ENCODE measurements at places on chromosomes 5 and 9.

GRCh38 chr5:38692781-38693527 lies 136.5 kb upstream of the LIFR start:
- no peak for DNase-seq

- DNase-seq = peak; percentile 43
These were observed 31.5 kb upstream of the ZFAND5 start for GRCh38 chr9:72396247-72397091.

GRCh38 chr9:37758747-37759146 lies 5.1 kb downstream of the TRMT10B start:
- no peak for DNase-seq

- DNase-seq = no peak
These were observed 108.3 kb upstream of the FER start for GRCh38 chr5:108639366-108639765.

- no peak for DNase-seq
These were observed 21.3 kb downstream of the MRPS27 start for GRCh38 chr5:72298711-72299110.

- DNase-seq = peak; percentile 1
These were observed 2.0 kb downstream of the LARP1 start for GRCh38 chr5:154756868-154757813.

GRCh38 chr9:95722141-95722540 lies 153.3 kb upstream of the ERCC6L2 start:
- DNase-seq = peak; percentile 5

- no peak for DNase-seq
These were observed 45.4 kb downstream of the FGF1 start for GRCh38 chr5:142640316-142641005.

DNA sequence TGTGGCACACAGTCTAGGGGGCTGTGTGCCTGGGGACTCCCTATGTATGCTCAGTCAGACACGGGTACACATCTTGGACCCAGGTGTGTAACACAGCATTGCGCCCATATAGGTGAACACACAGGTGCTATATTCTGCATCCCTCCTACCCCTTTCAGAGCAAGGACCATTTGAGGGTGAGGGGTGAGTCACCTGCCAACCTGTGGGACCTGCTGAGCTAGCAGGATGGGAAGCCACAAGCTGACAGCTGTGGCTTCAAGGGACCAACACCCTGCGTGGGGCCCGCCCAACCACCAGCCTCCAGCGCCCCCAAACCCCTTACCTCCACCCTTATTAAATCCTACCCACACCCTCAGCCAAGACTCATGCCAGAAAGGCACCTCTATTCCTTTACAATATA lies 14.6 kb upstream of the AQP7 start:
- no peak for DNase-seq

DNA sequence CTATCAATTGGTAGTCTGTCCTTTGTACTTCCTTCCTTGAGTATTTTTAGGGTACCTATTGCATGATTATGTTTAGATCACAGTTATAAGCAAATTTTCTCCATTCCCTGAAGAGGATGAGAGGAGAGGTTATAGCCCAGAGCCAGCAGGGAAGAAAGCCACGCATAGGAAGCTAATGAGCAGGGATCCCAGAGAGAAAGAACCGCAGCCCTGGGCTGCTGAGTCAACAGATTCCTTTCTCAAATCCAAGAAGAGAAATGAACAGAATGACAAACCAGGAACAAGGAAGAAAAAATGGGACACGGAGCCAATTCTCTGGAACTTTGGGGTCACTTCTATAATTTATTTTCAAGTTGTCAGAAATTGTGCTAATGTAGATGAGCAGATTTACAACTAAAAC lies 284.5 kb downstream of the RFX3 start:
- DNase-seq = no peak

DNA sequence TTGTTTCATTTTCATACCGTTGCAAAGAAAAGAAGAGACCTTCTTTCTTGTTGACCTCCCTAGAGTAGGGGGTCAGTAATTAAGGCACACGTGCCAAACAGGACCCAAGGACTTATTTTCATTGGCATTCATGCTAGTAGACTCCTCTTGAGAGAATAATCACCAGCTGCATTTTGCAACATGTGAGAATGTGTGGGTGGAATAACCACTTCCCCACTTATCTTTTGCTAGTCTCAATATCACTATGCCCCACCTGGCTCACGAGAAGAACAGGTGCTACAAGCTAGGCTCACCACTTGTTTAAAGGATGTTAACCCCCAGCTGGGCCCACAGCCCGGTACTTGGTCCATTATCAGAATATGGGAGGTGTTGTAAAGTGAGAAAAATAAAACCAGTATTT lies 460.7 kb upstream of the MEF2C start:
- DNase-seq = no peak

- no peak for DNase-seq
These were observed at the start of gene OR2Y1 for GRCh38 chr5:180739958-180740357. TSS of gene OR2Y1 (minus strand) at chr5:180740058. CDS start at chr5:180740058, 0 bp downstream.

GRCh38 chr9:20504930-20505329 lies 117.4 kb downstream of the MLLT3 start:
- DNase-seq = no peak

DNA sequence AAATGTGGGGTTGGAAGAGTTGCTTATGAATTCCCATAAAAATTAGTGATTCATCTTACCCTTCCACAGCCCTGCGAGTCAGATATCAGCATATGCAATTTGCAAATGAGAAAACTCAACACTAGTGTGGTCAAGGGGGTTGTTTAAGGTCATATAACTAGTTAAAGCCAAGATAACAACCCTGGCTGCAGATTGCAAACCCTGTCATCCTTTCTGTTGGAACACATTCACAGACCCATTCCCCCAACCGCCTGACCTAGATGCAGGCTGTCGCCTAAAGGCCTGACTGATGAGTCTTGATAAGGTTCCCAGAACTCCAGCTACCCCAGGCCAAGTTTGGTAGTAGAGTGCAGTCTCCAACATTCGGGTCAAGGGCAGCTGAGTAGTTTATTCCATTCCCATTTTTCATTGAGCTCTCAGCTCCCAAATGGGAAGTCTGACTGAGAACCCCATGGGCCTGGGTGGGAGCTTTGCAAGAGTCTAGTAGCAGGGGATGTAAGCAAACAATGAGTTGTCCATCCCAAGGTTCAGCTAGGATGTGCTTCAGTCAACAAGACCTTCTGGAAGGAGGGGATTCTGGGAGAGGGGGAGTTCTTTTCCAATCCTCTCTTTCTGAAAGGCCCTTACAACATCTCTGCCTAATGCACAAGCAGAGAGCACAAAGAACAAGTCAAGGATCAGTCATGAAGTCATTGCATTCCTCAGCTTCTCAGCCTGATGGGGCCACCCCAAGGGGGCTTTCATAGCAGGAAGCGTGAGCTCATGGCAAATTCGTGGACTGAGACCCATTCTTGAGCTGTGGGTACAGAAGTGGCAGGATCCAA lies 40.3 kb downstream of the ADAM19 start:
- DNase-seq = no peak

- no peak for DNase-seq
These were observed 5.4 kb downstream of the SRFBP1 start for GRCh38 chr5:121967187-121967586.

DNA sequence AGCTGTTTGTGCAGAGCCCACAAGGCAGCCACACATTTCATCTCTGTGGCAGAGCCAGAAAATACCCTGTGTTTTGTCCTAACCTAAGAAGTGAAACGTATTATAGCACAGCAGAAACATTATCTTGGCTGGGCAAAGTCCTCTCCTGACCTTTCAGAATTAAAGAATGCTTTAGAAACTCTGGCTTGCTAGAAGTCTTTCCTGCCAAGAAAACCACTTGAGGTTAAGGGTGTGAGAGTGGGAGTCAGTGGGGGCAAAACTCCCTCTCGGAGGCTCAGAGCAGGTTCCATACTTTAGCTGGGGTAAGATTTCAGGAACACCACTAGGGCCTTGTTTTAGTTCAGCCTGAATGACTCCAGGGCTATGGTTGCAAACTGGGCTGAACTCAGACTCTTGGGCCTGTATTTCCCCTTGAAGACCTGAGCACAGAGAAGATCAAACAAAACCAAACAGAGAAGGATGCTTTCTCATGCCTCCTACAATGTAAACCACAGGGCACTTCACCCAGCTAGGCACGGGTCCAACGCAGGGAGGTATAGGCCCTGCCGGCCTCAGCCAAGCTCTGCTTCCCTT lies 48.0 kb downstream of the ZNF366 start:
- no peak for DNase-seq

DNA sequence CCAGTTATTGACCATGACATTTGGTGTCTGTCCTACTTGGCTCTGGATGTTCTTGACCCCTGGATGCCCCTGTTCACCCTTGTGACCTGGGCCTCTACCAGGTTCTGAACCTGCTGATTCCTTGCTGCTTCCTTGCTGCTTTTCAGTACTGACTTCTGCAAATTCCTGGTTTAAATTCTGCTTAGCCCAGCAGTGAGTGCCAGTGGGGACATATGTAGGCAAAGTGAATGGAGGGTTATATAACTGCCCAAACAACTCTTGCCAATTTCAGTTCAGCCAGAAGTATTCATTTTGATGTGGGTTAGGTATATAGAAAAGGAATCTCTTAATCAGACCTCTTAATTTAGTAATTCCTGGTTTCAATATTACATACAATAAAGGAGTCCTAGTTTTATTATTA lies 220.6 kb downstream of the TAF11L14 start:
- DNase-seq = no peak

DNA sequence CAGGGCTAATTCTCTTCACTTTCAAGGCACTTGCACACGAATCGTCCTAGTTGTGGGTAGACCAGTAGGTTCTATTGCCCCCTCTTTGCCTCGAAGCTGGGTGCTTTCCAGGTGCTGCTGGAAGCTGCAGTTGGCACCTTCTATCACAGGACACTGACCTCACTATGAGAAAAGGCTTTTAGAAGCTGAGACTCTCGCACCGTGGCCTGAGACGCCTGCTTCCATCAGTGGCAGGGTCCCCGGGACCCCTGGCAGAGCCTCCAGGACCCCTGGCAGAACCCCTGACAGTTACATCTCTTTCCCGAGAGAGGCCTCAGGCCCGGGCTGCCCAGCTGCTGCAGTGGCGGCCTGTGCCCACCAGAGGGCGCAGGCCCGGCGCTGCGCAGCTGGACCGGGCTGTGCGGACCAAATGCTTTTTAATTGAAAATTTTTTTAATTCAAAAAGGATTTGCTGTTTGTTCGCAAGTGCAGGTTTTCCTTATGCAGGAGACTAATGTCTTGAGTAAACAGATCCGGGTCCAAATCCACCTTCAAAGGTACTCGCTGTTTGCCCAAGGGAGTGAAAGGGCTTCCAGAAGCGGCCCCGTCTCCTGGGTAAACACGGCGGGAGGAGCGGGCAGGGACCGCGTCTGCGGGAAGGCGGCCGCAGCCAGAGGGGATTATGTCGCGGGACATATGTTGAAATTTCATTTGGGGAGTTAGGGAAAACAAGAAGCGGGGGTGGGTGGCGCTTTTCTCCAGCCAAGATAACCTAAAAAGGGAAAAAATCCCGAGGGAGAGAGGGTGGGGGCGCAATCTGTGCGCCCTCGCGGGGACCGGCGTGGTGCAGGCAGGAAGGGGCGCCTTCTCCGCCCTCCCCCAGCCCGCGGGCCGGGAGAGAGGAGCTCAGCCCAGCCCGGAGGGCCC lies 114.5 kb upstream of the LMX1B start:
- peak; percentile 48 for DNase-seq

DNA sequence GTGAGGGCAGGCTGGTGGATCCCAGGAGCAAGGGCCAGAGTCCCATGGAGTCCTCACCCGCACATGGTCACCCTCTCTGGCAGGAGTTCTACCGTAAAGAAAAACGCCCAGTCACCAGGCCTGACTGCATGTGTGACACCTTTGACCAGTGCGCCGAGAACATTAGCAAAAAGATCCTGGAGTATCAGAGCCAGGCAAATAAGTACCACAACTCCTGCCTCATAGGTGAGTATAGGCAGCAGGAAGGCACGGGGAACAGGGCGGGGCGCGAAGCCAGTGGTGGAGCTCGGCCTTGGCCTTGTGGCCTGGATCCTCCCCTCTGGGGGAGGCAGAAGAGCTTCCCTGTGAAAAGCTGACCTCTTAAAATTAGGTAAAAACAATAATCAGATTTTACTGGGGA lies 45.4 kb upstream of the TDRD7 start:
- DNase-seq = no peak
